D341Med (cell line): ENCODE measurements at places on chromosomes 4 and X.
A peak's percentile ranks its signal among the peaks of the same experiment; 100 is the strongest.

- no peak for DNase-seq
Measured at GRCh38 chr4:166991006-166991561, 243.2 kb downstream of the SPOCK3 start.

DNA sequence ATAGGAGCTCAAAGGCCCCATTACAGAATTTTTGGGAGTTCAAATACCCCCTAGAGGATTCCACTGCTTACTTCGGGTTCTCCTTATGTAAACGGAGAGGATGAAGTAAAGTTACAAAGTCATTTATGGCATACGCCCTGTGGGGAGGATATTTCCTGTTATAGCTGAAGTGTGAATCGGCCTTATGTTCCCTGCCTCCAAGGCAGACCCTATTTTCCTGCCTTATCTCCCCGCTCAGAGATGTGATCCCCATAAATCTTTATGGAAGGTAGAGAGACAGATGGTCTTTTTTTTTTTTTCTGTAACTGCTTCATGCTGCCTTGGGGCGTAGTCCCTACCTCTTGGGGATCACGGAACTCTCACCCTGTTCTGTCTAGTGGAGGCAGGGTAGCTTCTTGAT is 56.0 kb upstream of the DHX15 start:
- DNase-seq: no peak

- DNase-seq: no peak
Measured at GRCh38 chr4:100962698-100963097, 384.6 kb downstream of the PPP3CA start.

GRCh38 chr4:74751856-74752255 is 42.5 kb downstream of the BTC start:
- DNase-seq: peak; percentile 54

GRCh38 chr4:4923201-4923600 is 63.7 kb downstream of the MSX1 start:
- DNase-seq: no peak

DNA sequence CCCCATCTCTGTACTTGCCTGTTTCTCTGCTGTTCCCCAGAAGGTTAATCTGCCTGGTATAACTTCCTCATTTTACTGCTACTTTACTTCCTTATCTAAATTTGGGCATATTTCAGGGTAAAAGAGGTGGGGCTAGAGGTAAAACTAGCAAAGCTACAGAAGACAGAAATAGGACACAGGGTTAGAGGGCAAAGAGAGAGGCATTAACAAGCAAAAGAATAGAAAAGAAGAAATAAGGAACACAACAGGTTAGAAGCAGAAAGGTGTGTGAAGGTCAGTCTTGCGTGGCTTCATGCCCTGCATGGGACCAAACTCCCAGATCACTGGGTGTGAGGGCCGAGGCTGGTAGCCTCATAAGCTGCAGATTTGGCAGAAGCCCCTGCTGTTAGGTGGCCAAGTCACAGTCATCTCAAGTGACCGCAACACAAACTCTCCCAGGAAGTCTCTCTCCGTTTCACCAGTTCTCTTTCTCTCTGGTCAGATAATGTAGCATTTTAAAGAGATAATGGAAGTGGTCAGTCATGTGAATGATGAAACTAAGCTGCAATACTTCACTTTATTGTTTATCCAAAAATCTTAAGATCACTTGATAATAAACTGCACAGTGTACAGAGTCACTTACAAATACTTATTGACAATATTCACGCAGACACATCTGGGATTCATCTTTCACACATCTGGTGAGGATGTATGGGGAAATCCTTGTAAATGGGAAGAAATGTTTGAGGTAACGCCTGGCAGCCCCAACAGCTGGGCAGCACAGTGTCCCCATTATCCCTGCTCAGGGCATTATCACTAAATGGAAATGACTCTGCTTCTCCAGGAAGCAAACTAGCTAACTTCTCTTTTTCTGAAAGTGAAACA is 16.4 kb downstream of the TMEM154 start:
- no peak for DNase-seq

DNA sequence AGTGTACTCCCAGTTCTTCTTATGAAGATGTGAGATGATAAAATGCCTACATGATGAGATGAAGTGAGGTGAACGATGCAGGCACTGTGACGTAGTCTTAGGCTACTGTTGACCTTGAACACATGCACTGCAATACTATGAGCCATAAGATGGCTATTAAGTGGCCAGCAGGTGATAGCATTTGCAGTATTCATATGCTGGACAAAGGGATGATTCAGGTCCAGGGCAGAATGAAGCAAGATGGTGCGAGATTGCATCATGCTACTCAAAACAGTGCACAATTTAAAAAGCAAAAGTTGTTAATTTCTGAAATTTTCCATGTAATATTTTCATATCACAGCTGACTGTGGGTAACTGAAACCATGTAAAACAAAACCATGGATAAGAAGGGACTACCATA is 781.4 kb downstream of the PCDH18 start:
- DNase-seq: no peak

DNA sequence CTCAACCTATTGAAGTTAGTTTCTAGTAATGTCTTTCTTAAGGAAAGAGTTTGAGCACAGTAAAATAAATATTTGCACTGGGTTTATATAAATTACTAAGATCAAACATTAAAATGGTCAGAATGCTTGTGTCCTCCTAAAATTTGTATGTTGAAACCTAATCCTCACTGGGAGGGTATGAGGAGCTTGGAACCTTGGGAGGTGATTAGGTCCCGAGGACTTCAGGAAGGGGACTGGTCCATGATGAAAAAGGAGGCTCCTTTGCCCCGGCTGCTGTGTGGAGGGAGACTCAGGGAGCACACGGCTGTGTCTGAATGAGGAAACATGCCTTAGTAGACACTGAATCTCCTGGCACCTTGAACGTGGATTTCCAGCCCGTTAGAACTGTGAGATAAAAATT is 221.9 kb downstream of the TENM3 start:
- no peak for DNase-seq

DNA sequence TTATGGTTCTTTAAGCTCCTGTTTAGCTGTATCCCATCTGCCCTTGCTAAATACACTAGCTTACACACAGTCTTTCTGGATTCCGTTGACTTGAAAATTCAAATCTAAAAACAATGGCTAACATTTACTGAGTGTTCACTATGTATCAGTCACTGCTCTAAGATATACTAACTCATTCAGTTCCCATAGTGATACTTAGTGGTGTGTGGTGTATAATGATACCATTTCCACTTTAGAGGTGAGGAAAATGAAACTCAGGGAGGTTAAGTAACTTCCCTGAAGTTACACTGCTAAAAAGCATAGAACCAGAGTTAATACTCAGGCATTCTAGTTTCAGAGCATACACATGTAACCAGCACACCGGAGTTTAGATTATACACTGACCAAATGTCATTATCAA is 762.0 kb downstream of the GRID2 start:
- DNase-seq: no peak

GRCh38 chr4:76799718-76800117 is 98.2 kb downstream of the SOWAHB start:
- no peak for DNase-seq
